Astrocyte (in vitro differentiated cells and primary cell): ENCODE measurements at places on chromosomes 13 and 19. TPM values are rescaled to one million over a fixed set of nuclear protein-coding genes. Genes with fewer than 3 reads are reported as not detected.

The ZNF844 gene
- not detected in 2 replicates for total RNA-seq

GRCh38 chr19:19438366-19439175 lies 33.1 kb downstream of the GATAD2A start:
- no peak for DNase-seq

The STOML3 gene
- not detected in 2 replicates for total RNA-seq

- no peak for DNase-seq
Measured at GRCh38 chr13:33642374-33643065, 175.4 kb upstream of the RFC3 start.

GRCh38 chr19:31988256-31988655 lies 357.2 kb upstream of the ZNF507 start:
- no peak for DNase-seq

DNA sequence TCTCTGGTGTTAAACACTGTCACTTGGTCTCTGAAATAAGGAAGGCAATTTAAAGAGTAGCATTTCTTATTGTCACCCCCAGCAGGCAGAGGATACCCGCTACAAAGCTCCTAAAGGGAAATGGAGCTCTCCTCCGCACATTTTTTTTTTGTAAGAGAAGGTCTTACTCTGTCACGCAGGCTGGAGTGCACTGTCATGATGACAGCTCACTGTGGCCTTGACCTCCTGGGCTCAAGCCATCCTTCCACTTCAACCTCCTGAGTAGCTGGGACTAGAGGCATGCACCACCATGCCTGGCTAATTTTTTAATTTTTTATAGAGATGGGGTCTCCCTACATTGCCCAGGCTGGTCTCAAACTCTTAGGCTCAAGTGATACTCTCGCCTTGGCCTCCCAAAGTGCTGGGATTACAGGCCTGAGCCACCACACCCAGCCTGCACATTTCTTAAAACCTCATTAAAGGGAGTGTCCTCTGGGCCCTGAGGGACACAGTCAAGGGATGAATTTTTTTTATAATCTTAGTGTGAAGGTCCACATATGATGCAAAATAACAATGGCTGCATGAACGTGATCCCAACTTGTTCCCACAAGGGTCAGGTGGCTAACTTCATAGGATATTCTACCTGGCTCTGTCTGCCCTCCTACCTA lies 32.1 kb downstream of the SLC25A30 start:
- DNase-seq, result no peak

GRCh38 chr13:79037197-79037596 lies 368.9 kb downstream of the RBM26 start:
- DNase-seq, result no peak

GRCh38 chr13:102021777-102022176 lies 380.1 kb downstream of the FGF14 start:
- DNase-seq, result no peak
